ENCODE measurements at places on chromosomes 12 and 14.

DNA sequence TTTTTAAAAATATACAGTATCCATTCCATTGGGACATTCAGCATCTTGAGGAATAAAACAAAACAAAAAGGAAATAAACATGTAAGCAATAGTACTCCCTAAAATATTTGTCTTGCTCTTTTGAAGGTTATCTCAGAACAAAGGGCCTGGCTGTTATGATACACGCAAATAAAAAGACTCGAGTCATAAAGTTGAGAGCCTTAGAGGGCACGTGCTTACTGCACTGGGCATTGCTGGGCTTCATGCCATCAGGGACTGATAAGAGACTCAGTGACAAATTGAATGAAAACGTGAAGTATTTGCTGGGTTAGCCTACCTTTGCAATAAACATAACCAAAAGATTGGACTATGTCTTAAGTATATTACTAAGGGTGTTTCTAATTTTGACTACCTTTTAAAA lies 118.9 kb downstream of the SLC35F4 start:
- no peak for DNase-seq

DNA sequence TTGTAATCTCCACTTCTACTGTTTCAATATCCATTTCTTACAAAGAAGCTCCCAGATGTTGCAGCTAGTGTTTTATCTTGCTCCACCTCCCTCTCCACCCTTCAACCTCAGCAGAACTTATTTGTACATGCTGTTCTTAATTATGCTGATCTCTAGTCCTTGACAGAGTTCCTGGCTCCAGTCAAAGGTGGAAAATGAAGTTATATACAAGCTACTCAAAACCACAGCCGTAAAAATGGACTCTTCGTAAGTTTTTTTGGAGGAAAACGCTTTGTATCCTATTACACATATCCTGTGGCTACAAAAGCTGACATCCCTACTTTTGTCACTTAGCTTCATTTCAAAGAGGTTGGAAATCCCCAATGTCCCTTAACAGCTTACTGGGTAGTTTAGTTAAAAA lies 1.3 kb downstream of the CLEC1A start:
- DNase-seq: no peak

GRCh38 chr12:50257236-50258166 lies 25.8 kb downstream of the LIMA1 start:
- no peak for DNase-seq

DNA sequence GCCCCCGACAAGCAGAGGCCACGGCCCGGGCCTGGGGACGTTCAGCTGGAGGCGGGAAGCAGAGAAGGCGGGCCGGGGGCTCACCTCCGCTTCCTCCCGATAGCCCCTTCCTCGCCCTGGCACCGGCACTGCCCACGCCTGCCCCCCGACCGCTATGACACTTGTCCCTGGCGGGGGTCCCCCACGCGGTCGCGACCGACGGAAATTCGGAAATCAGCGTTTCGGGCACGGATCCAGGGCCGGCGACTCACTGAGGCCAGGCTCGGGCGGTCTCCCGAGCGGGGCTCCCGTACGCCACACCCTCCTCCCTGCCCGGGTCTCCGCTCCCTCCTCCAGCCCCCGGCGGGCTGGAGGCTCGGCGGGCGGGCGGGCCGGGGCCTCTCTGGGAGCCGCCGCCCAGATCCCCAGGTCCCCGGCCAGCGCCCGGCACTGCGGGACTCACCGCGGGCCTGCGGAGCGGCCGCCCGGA lies 581 bp downstream of the PITPNM2 start:
- no peak for DNase-seq

- DNase-seq: no peak
Measured at GRCh38 chr14:26744903-26745302, 147.1 kb upstream of the NOVA1 start.

DNA sequence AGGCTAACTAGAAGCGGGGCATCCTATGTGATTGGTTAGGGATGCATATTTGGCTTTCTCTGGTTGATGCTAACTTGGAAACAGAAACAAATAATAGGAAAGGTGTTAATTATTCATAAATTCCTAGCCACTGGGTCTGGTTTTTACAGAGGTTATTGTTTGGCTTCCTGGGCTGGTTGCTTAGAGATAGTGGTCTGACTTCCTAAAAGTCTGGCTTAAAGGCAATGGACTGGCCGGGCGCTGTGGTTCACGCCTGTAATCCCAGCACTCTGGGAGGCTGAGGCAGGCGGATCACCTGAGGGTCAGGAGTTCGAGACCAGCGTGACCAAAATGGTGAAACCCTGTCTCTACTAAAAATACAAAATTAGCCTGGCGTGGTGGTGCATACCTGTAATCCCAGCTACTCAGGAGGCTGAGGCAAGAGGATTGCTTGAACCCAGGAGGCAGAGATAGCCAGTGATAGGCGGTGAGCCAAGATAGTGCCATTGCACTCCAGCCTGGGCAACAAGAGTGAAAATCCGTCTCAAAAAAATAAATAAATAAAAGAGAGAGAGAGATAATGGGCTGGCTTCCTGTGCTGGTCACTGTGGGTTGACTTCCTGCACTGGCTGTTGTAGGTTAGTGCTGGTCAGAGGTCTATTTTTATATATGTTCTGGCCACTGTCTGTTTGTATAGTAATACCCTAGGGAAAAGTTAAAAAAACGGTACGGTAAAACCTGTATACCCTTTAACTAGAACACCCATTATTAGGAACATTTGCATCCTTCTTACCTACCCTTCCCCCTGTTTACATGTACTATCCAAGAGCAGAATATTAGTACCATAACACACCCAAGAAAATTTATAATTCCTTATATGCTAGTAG lies 24.1 kb downstream of the OR6S1 start:
- no peak for DNase-seq

DNA sequence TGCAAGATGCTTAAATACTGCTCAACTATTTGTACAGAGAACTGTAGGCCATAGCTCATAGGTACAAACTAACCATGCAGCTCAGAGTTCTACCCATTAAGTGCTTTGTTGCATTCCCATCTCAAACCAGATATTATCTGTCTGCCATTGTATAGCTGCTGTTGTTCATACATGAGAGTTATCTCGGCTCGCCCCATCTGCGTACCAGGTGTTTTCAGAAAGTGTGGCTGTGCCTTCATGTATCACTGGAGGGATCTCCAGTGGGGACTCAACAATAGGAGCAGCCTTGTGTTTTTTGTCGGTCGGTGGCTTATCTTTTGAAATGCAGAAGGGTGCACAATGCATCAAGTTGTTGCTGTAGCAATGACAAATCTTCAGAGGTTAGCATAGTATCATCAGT lies 678.3 kb downstream of the RERGL start:
- no peak for DNase-seq

DNA sequence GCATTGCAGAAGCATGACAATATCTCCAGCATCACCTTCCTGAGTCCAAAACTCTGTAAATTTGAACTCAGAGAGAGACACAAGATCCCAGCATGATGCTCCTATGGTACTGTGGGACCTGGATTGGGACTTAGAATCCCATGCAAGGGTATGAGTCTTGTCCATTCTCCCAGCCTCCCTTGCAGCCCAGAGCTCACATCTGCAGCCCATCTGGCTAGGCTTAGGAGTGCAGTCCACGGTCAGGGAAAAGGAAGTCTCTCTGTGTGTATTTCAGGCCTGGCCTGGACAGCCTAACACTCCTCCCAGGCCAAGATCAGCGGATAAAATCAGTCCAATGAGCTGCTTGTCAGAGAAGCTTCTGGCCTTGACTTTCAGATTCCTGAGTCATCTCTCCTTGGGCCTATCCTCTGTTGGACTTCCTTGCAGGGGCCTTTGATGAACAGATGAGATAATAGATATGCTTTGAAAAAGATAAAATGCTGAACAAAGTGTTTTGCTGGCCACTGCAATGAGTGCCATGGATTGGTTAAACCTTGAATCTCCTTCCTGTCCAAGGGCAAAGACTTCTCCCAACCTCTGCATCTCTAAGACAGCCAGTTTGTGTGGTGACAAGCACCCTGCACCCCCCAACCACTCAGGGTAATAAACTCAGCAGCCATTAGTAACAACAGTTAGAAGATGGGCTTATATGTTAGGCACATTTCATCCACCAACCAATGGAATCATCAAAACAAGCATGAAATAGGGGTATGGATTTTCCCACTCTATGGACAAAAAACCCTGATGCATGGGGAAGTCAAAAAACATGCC lies 412.8 kb upstream of the TBX3 start:
- no peak for DNase-seq

GRCh38 chr14:99225436-99226203 lies 46.4 kb downstream of the BCL11B start:
- DNase-seq: no peak

GRCh38 chr12:122849352-122850047 lies 14.2 kb downstream of the HIP1R start:
- DNase-seq: no peak

DNA sequence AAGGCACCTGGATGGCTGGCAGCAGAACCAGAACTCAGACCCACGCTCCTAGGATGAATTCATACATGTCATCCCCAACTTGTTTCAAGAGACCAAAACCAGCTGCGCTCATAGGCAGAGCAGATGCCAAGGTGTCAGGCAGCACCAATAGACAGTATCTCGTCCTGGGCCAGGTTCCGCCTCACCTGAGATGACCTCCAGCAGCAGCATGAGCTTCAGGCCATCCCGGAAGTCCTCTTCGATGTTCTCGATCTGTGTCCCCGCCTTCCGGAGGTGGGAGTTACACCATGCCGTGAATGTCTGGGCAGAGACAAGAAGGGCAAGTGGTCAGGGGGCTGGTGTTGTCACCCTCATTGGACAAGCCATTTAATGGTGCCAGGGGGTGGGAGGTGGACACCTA lies 53.7 kb downstream of the ACTN1 start:
- DNase-seq: no peak

GRCh38 chr12:96198965-96199364 lies 4.8 kb downstream of the ELK3 start:
- DNase-seq: no peak

GRCh38 chr12:11725686-11726085 lies 76.2 kb downstream of the ETV6 start:
- no peak for DNase-seq

- DNase-seq: no peak
Measured at GRCh38 chr12:111022386-111022785, 102.0 kb upstream of the MYL2 start.

DNA sequence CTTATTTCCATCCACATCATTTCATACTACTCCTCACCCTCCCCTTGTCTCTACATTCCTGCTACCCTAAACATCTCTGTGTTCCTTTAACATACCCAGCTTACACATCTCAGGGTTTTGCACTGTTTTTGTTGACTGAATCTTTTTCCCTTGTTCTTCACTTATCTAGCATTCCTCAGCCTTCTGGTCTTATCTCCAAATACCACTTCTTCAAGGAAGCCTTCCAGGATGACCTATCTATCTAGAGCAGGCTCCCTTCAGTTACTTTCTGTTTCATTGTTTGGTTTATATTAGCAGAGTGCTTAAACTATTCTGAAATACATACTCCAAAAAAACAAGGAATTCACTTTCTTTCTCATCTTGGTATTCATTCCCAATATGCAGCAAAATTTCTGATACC lies 353.1 kb downstream of the NAV3 start:
- DNase-seq: no peak

DNA sequence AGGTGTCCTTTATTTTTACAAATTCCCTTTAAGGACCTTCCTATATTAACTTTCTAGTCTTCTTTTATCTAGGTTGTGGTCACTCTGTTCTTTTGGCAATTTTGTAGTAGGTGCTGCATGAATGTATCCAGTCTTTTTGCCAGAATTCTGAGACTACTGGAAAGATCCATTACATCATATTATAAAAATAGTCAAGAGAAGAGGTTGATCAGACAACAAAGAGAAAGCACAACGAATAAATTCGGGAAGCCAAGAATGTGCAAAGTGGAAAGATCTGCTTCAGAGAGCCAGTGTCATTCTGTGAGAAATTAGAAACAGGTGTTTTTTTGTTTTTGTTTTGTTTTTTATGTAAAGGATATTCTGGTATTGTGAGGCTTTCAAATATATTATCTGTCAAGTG lies 15.8 kb upstream of the SLC16A7 start:
- DNase-seq: no peak

GRCh38 chr12:90489141-90489540 lies 465.8 kb downstream of the CCER1 start:
- no peak for DNase-seq

DNA sequence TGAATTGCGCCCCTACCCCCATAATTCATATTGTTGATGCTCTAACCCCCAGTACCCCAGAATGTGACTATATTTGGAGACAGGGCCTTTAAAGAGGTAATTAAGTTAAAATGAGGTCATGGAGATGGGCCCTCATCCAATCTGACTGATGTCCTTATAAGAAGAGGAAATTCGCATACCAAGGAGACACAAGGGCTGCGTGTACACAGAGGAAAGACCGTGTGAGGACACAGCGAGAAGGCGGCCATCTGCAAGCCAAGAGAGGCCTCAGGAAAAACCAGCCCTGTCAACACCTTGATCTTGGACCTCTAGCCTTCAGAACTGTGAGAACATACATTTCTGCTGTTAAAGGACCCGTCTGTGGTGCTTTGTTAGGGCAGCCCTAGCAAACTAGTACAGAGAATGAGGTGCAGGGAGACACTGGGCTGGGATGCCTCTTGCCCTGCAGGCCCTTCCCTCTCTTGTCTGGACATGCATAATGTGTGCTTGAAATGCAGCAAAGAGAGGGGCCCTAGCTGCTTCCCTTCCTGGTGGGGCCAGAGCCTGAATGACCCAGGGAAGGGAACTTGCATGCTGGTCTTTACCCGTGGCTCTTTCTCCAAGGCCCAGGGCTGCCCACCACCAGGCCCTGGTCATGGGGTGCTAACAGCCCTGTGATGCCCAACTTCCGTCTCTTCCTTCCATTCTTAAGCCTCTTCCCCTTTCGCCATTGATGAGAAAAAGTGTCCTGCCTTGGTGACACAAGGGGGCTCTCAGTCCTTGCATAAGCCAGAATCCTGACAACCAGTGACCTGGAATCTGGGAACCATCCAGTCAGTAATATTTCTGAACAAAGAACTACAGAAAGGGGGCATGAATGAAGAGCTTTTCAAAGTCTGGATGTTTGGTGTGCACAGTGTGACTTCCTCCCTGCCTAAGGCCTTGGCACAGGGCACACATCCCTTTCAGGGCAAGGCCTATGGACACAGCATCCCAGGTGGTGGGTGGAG lies 50.0 kb upstream of the GPATCH2L start:
- no peak for DNase-seq

DNA sequence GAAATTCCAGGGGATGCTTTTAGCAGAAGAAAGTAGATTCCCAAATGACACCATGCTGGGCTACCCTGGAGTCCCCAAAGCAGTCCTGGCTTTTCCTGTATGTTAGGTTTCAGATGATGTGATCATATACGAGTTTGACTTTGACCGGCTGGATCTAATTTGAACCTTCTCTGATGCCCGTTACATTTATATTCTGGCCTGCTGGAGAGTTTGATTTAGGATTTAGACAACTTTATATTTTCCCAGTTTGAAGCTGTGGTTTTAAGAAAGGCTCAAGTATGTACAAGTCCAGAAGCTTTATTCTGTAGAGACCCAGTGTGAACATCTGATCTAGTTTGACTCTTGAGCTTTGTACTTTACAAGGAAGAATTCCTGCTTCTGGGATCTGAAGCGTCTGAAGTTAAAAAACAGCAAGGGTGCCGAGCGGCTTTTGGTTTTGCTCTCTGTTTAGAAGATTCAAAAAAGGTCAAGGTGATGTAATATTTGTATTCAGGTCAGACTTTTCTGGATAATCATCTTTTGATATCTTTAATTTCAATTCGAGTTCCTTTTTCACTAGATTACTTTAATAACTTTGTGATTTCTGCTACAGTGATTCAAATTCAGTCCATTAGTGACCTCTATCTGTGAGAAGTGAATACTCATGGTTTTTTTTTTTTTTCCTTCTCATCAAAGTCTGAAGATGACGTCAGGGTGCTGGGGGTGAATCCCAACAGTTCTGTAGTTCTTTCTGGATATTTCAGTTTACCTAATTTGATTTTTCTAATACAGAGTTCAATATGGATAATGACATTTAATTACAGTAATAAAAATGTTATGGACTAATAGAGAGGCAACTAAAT lies 6.3 kb downstream of the FLRT2 start:
- DNase-seq: no peak

All from coronary artery (tissue), 2 donors.